Activated T-cell treated with anti-CD3 and anti-CD28 coated beads for 24 hours (primary cell): ENCODE measurements at places on chromosomes 5 and 9.

GRCh38 chr5:153883854-153884611 lies 154.7 kb downstream of the FAM114A2 start:
- DNase-seq: no peak

DNA sequence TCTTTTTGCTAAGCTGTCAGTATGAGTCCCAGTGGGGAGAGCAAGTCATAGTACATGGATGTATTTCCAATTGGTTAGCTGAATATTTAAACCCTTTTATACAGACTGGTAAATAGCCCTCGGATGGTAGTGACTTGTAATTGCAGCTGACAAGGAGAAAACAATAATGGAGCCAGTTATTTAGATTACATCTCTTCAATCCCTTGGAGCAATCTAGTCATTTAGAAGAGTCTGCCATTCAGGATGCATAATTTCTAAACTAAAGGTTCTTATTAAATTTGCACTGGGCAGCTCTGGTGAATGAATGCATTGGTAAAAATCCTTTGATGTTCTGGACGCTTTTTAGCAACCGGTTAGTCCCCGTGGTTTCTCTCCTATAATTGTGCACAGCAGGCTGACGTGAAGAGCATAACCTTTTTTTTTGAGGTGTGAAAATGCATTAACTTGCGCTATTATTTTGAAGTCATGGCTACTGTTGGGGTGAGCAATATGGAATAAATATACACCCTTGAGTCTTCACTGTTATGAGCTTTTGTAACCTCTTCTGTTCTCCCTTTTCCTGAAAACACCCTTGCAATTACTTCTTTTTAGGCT lies 158.6 kb upstream of the CD180 start:
- no peak for DNase-seq

DNA sequence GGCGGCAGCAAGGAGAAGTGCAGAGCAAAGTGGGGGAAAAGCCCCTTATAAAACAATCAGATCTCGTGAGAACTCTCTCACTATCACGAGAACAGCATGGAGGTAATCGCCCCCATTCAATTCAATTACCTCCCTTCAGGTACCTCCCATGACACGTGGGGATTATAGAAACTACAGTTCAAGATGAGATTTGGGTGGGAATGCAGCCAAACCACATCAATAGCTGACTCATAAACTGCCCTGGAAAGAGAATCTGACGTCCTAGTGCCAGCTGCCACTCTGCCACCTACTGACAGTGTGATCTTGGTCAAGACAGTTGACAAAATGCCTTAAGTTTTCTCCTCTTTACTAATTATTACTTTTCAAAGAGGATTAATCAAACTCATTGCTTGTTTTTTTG lies 128.3 kb downstream of the GPBP1 start:
- DNase-seq: peak; percentile 38

DNA sequence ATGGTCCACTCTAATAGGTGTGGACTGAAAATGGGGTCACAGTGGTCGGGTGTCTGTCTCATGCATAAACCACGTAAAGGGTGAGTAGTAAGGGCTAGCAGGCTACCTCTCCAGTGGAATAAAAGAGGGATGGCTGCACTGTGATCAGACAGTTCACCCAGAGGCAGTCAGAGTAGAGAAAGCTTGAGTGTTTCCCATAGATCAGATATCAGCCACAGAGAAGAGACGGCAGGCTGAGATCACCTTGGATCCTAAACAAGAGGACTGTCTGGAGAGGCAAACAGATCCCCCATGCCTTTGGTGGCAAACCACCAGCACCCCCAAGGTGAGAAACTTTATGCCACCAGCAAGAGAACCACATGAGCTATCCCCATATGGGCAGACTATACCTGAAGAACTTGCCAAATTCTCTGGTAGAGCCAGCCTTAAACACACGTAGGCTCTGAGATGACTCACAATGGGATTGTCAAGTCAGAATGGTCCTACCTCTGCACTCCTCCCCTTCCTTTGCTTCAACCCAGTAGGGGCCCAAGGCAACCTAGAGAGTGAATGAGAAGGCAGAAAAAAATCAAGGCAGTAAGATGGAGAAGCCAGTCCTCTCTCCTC lies 205.2 kb upstream of the MAP3K1 start:
- DNase-seq: no peak

- no peak for DNase-seq
Observed at GRCh38 chr9:3138231-3139229, 294.6 kb upstream of the PUM3 start.

DNA sequence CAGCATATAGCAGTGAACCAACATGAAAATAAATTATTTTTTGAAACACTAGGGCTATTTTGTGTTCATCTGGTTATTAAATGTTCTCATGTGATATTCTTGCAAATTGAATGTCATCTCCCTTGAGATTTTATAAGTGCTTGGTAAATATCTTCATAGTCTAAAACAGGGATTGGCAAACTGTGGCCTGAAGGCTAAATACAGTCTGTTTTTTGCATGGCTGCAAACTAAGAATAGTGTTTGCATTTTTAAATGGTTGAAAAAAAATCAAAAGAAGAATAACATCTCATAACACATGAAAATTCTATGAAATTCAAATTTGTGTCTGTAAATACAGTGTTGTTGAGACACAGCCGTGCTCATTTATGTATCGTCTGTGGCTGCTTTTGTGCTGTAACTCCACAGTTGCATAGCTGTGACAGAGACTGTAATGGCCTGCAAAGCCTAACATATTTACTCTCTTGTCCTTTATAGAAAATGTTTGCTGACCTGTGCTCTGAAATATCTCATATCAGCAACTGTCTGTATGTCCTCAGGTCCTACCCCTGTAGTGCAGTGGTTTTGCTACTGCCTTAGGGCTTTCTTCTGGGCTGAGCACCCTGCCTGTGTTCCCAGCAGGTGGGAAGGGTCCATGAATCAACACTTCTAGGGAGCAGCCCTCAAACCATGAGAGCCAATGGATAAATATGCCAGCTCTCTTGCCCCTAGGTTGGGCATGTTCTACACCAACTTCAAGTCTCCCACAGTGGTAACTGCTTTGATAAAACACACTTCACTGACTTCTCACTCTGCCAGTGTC lies 41.7 kb upstream of the ARRDC3 start:
- DNase-seq: no peak

- no peak for DNase-seq
Observed at GRCh38 chr5:4700069-4700468, 440.1 kb upstream of the ADAMTS16 start.

DNA sequence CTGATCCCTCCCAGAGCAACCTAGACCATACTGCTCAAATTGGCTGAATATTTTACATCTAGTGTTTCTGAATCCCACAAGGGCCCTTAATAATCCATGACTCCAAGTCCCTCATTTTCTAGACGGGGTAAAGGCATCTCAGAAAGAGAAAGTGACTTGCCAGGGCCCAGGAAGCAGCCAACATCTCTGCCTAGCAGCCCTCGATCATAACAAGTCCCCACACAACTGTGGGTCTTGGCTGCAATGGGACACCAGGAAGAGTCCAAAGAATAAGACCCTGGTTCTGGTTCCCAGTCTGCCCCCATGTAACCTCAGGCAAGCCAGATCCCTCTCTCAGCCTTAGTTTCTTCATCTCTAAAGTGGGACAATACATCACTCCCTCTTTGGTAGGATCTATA lies 6.3 kb downstream of the ANXA6 start:
- no peak for DNase-seq

GRCh38 chr5:73901043-73901442 lies 275.0 kb downstream of the ARHGEF28 start:
- DNase-seq: no peak

GRCh38 chr5:133241179-133242092 lies 189.6 kb downstream of the HSPA4 start:
- no peak for DNase-seq

DNA sequence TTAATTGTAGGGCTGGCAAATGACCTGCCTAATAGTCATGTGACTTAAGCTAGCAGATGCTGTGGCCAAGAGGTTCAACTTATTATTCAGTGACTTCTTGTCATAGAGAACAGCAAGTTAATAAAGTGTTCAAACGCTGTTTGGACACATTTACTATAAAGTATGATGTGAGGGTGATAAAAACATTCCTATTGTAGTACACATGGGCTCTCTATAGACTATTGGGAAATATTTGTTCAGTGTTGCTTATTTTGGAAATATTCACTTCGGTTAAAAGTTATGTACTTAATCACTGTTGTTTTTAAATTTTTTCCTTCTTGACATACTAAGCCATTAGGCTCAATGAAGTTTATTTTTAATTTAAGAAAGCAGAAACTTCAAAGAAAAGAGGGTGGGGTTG lies 345.0 kb downstream of the NNT start:
- no peak for DNase-seq

GRCh38 chr9:32293091-32293490 lies 91.4 kb upstream of the ACO1 start:
- DNase-seq: no peak

GRCh38 chr9:136312436-136312835 lies 8.5 kb upstream of the CCDC187 start:
- DNase-seq: no peak

- DNase-seq: no peak
Observed at GRCh38 chr9:130395810-130396435, 48.8 kb upstream of the ASS1 start.

- no peak for DNase-seq
Observed at GRCh38 chr5:138502121-138502520, 36.8 kb downstream of the EGR1 start.

GRCh38 chr5:3601061-3601710 lies 5.6 kb downstream of the IRX1 start:
- no peak for DNase-seq

GRCh38 chr5:14400085-14400484 lies 181.5 kb upstream of the OTULINL start:
- no peak for DNase-seq

DNA sequence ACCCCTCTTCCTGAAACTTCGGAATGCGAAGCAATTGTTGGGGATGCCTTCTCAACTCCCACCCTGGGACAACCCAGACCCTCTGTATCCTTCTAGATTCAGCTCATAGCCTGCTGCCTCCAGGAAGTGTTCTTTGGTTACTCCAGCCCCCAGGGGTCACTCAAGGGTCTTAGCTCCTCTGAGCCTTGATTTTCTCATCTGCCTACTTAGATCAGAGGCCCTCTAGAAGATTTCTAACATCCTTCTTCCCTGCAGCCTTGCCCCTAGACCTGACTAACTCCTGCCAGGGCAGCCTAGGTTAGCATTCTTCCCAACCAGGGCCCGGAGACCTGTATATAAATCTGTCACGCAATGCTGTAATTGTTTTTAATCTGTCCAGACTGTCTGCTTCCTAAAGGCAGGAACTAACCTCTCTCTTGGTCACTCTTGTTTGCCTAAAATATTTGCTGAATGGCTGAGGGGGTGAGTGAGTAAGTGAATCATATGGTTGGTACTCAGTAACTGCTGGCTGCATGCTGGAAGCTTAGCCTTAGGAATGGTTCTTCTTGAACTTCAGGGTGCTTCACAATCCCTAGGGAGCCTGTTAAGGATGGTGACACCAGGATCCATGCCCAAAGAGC lies 8.2 kb downstream of the GALNT10 start:
- DNase-seq: no peak

DNA sequence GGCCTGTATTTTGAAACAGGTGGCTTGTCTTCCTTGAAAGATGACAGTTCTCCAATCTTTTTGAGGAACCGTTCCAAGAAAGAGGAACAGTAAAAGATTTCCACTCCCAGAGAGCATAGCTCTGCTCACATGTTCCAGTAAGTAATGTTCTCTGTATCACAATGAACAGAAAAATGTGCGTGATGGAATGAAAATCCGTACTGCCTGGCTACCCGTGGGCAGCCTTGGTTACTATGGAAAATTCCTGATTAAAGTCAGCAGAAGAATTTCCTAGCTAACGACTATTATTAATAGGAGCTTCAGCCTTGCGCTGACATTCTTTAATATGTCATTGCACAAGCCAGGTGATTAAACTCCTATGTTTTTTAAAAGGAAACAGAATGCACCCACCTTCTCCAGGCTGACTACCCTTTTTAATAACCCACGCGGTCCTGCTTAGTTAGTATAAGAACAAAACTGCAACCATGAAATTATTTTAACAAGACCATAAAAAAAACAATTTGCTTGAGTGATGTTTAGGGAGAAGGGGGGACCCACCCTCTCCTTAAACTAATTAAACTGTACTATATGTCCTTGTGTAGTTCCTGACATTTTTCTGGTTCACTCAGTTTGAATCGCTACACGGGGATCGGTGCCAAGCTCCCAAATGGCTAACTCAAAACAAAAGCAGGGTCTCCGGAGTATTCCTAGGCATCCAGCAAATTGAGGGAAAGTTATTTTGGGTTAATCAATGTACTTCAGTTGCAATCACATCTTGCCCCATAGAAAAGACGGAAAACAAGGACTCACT lies 54.8 kb upstream of the CPEB4 start:
- no peak for DNase-seq

- no peak for DNase-seq
Observed at GRCh38 chr5:82858151-82859025, 218.8 kb downstream of the TMEM167A start.

DNA sequence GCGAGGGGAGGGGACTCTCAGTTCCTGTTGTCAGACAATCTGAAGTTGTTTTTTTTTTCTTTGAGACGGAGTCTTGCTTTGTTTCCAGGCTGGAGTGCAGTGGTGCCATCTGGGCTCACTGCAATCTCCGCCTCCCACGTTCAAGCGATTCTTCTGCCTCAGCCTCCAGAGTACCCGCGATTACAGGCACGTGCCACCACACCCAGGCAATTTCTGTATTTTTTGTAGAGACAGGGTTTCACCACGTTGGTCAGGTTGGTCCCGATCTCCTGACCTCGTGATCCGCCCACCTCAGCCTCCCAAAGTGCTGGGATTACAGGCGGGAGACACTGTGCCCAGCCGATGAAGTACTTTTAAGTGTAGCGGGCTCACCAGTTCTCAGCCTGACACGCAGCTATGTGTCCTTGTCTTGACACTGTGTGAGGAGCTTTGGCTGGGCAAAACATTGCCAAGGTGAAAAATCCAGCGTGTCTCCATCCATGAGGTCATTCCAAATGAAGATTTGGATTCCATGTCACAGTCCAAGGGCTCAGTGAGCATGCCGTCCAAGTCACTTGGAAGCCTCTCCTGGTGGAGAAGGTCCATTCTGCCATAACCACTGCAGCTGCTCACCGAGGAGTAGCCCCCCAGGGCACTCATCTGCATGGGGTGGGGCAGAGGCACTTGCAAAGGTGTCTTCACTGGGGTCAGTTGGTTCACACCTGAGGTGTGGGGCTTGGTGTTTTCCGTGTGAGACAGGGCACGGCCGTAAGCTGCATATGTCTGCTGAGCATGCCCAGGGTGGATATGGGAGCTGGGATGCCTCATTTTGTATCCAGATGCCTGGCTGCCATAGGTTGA lies 32.0 kb downstream of the OR2V1 start:
- DNase-seq: no peak

DNA sequence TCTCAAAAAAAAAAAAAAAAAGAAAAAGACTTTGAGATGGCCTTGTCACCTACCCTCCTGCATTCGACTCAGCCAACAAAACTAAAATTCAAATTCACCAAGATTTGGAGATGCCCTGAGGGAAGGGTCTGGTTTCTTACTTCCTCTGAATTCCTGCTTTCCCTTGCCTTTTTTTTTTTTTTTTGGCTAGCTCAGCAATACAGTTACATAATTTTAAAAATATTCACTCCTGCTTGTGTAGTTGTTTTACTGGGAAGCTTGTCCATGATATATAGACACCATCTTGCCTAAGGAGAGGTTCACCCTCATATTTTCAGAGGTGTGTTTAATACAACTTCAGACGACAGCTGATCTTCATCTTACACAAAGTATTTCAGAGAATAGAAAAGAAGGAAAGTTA lies 21.3 kb upstream of the SERINC5 start:
- no peak for DNase-seq
